ENCODE measurements at places on chromosomes 7 and 10. TPM values are rescaled to one million over a fixed set of nuclear protein-coding genes. Genes with fewer than 3 reads are reported as not detected.

MYOZ1 gene
- 0.06 TPM for total RNA-seq

RGS10 gene
- 34.9 TPM for total RNA-seq

PILRA gene
- not detected for total RNA-seq

ACBD7 gene
- 4.8 TPM for total RNA-seq

IFIT1B gene
- 0.06 TPM for total RNA-seq

SLC29A3 gene
- 0.66 TPM for total RNA-seq

MMP21 gene
- not detected for total RNA-seq

NAT16 gene
- total RNA-seq = not detected

ERVW-1 gene
- not detected for total RNA-seq

TRIM56 gene
- total RNA-seq = 23.5 TPM

PRKCQ gene
- not detected for total RNA-seq

SHTN1 gene
- total RNA-seq = 1.2 TPM

CFAP46 gene
- total RNA-seq = 0.19 TPM

ENTPD1 gene
- 0.99 TPM for total RNA-seq

HTR7 gene
- total RNA-seq = 3.4 TPM

CDK1 gene
- total RNA-seq = 43.1 TPM

GFRA1 gene
- 0.12 TPM for total RNA-seq

OR9A4 gene
- total RNA-seq = not detected

MARVELD1 gene
- 29.8 TPM for total RNA-seq

AQP1 gene
- total RNA-seq = 127 TPM

LLCFC1 gene
- not detected for total RNA-seq

PLAC9 gene
- 73.6 TPM for total RNA-seq

DGKI gene
- 5.3 TPM for total RNA-seq

GIMAP2 gene
- total RNA-seq = 1.6 TPM

LRIT1 gene
- not detected for total RNA-seq

ZNF503 gene
- 10.8 TPM for total RNA-seq

PRPS1L1 gene
- total RNA-seq = 0.13 TPM

HNRNPA2B1 gene
- total RNA-seq = 130 TPM

FEZF1 gene
- not detected for total RNA-seq

C10orf105 gene
- under 0.01 TPM for total RNA-seq

GPR85 gene
- 2.1 TPM for total RNA-seq

STEAP2 gene
- total RNA-seq = 22.3 TPM

OLAH gene
- total RNA-seq = under 0.01 TPM

LRRC17 gene
- total RNA-seq = 207 TPM

TMEM106B gene
- total RNA-seq = 80.1 TPM

KAZALD1 gene
- total RNA-seq = 78.5 TPM

THNSL1 gene
- total RNA-seq = 3.6 TPM

TAS2R4 gene
- 0.99 TPM for total RNA-seq

All from aortic smooth muscle cell (primary cell).